ENCODE measurements at places on chromosomes 1 and 21. TPM values are rescaled to one million over a fixed set of nuclear protein-coding genes. Genes with fewer than 3 reads are reported as not detected.
A peak's percentile ranks its signal among the peaks of the same experiment; 100 is the strongest.

GRCh38 chr1:81109038-81109437, 691.7 kb upstream of the ADGRL2 start:
- no peaks in the 10 kb centered on the region for H3K27me3 ChIP-seq
- no peaks in the 10 kb centered on the region for H3K4me1 ChIP-seq
- no peak for DNase-seq
- no peak overlapping the region for H3K4me3 ChIP-seq

OR10Z1 gene
- total RNA-seq: not detected

- no peaks in the 10 kb centered on the region for H3K27me3 ChIP-seq
- peak within 1 kb of the TSS; percentile 97 for H3K27ac ChIP-seq
- H3K4me3 ChIP-seq: peak within 1 kb of the TSS; percentile 40
Measured at GRCh38 chr1:16017461-16018303, at the start of gene HSPB7. HSPB7 (minus strand) TSS chr1:16018043; CDS start chr1:16017963, 80 bp downstream.

SIM2 gene
- not detected for total RNA-seq

GRCh38 chr1:30046751-30047150, 676.6 kb downstream of the MATN1 start:
- no peaks in the 10 kb centered on the region for H3K4me1 ChIP-seq
- H3K4me3 ChIP-seq: no peak overlapping the region
- H3K36me3 ChIP-seq: no peaks in the 10 kb centered on the region

DNA sequence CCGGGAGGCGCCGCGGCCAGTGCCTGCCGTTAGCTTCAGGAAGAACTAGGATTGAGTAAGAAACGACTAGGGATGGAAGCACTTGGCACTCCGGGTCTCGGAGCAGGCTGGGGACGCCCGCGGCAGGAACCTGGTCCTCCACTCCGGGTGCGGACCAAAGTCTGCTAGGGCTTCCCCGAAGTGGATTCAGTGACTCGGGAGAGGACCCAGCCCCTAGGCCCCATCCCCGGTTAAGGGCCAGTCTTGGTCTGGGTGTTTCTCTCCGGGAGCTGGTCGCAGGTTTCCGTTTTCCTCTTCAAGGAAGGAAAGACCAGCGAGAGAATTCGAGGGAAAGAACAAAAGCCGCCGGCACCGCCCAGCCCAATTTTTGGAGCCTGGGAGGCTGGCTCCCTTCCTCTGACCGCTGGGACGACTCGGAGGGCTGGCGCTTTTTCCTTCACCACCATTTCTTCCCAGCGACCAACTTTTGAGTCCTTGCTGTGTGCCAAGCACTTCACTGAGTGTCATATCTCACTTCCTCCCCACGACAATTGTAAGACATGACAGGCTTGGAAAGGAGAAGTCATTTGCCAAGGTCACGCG, 16.8 kb upstream of the STMN1 start:
- no peaks in the 10 kb centered on the region for H3K4me1 ChIP-seq
- H3K36me3 ChIP-seq: no peaks in the 10 kb centered on the region
- H3K27me3 ChIP-seq: no peaks in the 10 kb centered on the region
- H3K27ac ChIP-seq: peak overlapping the region; percentile 81

TBX15 gene
- total RNA-seq: not detected

DNA sequence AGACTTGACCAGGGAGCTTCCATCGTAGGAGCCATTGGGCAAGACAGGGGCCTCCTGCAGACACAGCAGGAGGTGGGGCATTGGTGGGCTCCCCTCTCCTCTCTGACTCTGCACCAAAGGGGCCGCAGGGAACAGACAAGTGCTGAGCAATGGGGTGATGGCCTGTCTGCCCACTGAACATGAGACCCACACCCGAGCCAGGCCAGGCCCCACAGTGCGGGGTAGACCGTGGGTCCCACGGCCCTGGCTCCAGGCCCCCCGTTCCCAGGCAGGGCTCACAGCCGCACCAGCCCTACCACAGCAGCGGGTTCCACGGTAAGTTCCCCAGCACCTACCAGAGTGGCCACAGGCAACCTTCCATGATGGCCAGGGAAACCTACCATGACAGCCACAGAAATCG, 45.9 kb downstream of the CHD5 start:
- no peaks in the 10 kb centered on the region for H3K36me3 ChIP-seq
- no peaks in the 10 kb centered on the region for H3K27me3 ChIP-seq
- no peak overlapping the region for H3K27ac ChIP-seq
- H3K4me1 ChIP-seq: no peaks in the 10 kb centered on the region

BSND gene
- not detected for total RNA-seq

CXADR gene
- total RNA-seq: 11.8 TPM

- no peak overlapping the region for H3K27ac ChIP-seq
- DNase-seq: no peak
- H3K4me1 ChIP-seq: no peaks in the 10 kb centered on the region
- no peaks in the 10 kb centered on the region for H3K36me3 ChIP-seq
- H3K27me3 ChIP-seq: no peaks in the 10 kb centered on the region
Measured at GRCh38 chr1:188386666-188387065, 1557.9 kb downstream of the PLA2G4A start.

- no peaks in the 10 kb centered on the region for H3K4me1 ChIP-seq
- H3K36me3 ChIP-seq: no peaks in the 10 kb centered on the region
- H3K4me3 ChIP-seq: no peak overlapping the region
- DNase-seq: no peak
Measured at GRCh38 chr1:55726994-55727393, 511.8 kb upstream of the USP24 start.

GRCh38 chr1:27342778-27343638, 1.2 kb downstream of the SYTL1 start:
- H3K27me3 ChIP-seq: no peaks in the 10 kb centered on the region
- no peak for DNase-seq
- no peak overlapping the region for H3K4me3 ChIP-seq
- no peaks in the 10 kb centered on the region for H3K4me1 ChIP-seq
- no peak overlapping the region for H3K27ac ChIP-seq

- no peak for DNase-seq
- no peak overlapping the region for H3K27ac ChIP-seq
- no peaks in the 10 kb centered on the region for H3K27me3 ChIP-seq
- H3K36me3 ChIP-seq: no peaks in the 10 kb centered on the region
- no peak overlapping the region for H3K4me3 ChIP-seq
Measured at GRCh38 chr1:87961992-87962391, 633.3 kb downstream of the LMO4 start.

PGLYRP3 gene
- not detected for total RNA-seq

GRCh38 chr1:24443241-24443656, 27.6 kb downstream of the NIPAL3 start:
- H3K4me1 ChIP-seq: no peaks in the 10 kb centered on the region
- DNase-seq: no peak
- no peak overlapping the region for H3K4me3 ChIP-seq
- no peaks in the 10 kb centered on the region for H3K36me3 ChIP-seq

RNU1-4 gene
- under 0.01 TPM for total RNA-seq

LCE3B gene
- total RNA-seq: not detected

- H3K27ac ChIP-seq: no peak overlapping the region
- no peaks in the 10 kb centered on the region for H3K27me3 ChIP-seq
- no peak overlapping the region for H3K4me3 ChIP-seq
- DNase-seq: peak; percentile 25
Measured at GRCh38 chr1:239976130-239976968, 115.3 kb upstream of the FMN2 start.

- H3K4me3 ChIP-seq: no peak overlapping the region
- no peak for DNase-seq
- H3K27ac ChIP-seq: no peak overlapping the region
- no peaks in the 10 kb centered on the region for H3K4me1 ChIP-seq
Measured at GRCh38 chr1:169698976-169699375, 12.4 kb downstream of the SELL start.

DNA sequence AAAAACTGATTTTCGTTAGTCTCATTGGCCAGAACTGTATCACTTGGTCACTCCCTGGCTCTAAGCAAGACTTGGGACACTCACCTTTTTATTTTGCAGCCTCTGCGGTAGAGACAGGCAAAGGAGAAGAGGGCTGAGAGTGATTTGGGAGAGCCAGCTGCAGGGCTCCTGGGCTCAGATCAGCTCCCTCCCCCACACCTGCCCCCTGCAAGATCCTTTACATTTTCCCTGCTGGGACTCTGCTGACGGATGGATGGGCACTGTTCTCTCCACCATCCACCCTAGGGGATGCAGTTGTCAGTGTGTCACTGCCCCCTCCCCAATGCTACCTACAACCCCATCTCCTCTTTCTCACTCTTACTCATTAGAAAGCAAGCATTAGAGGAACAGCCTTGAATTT, 301.1 kb upstream of the KAZN start:
- no peaks in the 10 kb centered on the region for H3K36me3 ChIP-seq
- H3K27ac ChIP-seq: no peak overlapping the region
- no peaks in the 10 kb centered on the region for H3K4me1 ChIP-seq
- no peaks in the 10 kb centered on the region for H3K27me3 ChIP-seq
- H3K4me3 ChIP-seq: no peak overlapping the region

OR4F29 gene
- not detected for total RNA-seq
